ENCODE measurements at places on chromosomes 2 and 18.
A peak's percentile ranks its signal among the peaks of the same experiment; 100 is the strongest.

DNA sequence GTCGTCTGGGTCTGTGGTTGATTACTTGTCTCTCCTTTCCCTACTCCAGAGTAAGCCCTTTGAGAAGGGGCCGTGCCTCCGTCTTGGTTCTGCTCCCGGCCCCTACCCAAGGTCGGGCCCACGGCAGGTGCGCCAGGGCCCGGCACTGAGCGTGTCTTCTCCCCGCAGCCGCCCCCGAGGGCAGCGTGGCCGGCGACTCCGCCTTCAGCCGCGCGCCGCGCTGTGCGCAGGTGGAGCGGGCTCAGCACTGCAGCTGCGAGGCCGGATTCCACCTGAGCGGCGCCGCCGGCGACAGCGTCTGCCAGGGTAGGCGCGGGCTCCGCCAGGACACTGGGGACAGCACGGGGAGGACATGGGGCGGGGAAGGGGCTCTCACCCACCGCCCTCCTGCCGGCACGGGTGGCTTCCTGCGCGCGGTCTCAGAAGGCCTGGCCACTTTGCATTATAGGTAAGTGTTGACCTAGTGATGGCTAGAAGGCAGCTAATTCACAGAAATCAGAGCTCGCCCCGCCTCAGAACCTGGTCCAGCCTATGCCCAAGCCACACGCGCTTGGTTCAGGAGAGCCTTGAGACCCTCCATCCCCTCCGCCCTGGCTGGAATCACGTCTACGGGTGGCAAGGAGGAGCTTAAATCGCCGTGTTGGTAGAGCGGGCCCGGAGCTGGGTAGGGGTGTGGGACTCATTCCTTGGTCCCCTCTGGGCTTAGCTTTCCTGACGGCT is 43.5 kb downstream of the FBLN7 start:
- DNase-seq, result no peak

- no peak for DNase-seq
Observed at GRCh38 chr18:22098563-22098989, 70.8 kb upstream of the GATA6 start.

DNA sequence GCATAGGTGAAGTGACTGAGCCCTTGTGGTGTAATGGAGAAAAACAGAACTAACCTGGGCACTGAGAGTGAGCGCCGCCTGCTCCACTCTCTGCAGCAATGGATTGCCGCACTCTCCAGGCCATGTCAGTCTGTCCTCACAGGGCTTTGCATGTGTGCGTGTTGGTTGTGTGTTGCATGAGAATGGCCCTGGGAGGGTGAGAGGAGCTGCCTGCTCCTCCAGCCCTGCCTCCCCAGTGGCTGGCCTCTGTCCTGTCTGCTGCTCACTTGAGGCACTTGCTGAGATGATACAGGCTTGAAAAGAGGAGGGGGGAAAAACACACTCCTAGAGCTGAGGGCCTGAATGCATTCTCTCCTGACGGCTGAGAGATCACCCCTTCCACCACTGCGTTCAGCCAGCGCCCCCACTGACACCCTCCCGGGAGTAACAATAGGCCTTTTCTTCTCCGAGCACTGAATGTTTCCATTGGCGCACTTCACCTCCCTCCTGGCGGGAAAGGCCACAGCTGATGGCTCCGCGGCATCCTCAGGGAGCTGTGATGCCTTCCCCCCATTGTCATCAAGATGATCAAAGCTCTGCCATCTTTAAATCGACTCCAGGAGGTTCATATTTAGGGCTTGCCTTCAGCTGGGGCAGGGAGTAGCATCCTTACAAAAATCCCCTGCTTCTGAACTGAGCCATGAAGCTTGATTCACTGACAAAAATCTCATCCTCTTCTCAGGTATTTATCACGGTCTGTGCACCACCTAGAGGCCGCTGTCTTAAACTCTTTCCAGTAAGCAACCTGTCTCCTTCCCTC is 49.9 kb upstream of the DAPL1 start:
- peak; percentile 84 for DNase-seq

GRCh38 chr2:85183076-85183475 is 49.9 kb downstream of the TCF7L1 start:
- no peak for DNase-seq

Data from NCI-H526 (cell line).